ENCODE measurements at places on chromosomes 7 and 10.

GRCh38 chr10:33240931-33241330, 93.5 kb downstream of the NRP1 start:
- no peak for DNase-seq

DNA sequence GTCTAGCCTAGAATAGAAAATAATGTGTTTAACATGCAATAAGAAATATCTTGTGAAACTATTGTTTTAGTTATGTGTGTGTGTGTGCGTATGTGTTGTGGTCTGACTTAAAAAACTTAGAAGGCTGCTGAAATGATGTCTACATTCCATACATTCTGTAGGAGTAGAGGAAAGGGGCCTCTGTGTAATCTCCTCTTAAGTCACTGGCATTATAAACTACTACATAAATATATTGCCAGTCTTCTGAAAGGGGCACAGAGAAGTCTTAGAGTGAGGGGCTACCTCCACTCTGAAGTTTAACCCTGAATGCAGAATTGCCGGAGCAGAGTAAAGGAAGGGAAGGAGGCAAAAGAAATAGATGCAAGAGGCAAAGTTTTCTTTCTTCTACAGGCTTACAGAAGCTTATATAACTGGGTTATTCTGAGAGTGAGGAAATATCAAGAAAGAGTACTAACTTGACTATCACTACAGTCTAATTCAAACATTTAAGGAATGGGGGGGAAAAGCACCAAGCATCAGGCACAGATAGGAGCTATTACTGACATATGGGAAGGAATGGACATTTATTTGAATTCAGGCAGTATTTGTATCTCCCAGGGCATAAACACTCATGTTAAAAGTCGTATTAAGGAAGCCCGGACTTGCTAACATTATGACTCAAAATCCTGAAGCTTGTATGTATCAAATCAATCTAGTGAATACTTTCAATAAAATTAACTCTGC, 75.7 kb downstream of the DNAJC1 start:
- no peak for DNase-seq

DNA sequence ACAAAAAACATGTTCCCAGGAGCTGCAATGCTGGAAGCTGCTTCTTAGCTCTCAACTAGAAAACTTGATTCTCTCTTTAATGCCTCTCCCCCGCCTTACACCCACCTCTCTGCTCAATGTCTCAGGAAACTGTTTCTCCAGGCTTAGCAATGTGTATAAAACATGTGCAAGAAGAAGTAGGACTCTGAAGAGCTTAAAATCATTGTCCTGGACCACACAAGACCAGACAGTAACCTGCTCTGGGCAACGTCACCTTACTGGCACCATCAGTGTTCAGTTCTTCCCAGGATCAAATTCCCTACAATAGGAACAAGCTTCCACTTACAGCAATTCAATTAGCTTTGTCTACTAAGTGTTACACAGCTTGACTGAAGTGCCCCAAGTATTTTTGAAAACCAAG, 104.9 kb downstream of the RAPGEF5 start:
- DNase-seq = no peak

DNA sequence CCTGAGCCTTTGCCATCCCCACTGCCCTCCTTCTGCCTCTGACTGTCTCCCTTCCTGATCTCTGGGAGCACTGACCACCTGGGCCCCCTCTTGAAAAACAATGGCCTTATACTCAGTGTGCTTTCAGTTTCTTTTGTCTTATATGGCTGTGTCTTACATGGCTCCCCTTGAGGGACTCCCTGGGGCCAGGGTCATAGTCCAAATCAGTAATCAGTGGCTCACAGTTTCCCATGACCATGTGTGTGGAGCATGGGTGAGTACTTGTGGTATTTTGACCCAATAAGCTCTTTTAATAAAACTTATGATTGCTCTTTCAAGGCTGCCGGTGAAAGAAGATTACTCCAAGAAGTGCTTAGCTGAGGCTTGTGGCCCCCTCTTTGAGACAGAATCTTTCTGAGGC, 62.4 kb upstream of the PCBD1 start:
- no peak for DNase-seq

GRCh38 chr7:130356121-130356875, 11.7 kb downstream of the CPA5 start:
- no peak for DNase-seq

GRCh38 chr7:114419441-114420272, 5.0 kb downstream of the FOXP2 start:
- no peak for DNase-seq

DNA sequence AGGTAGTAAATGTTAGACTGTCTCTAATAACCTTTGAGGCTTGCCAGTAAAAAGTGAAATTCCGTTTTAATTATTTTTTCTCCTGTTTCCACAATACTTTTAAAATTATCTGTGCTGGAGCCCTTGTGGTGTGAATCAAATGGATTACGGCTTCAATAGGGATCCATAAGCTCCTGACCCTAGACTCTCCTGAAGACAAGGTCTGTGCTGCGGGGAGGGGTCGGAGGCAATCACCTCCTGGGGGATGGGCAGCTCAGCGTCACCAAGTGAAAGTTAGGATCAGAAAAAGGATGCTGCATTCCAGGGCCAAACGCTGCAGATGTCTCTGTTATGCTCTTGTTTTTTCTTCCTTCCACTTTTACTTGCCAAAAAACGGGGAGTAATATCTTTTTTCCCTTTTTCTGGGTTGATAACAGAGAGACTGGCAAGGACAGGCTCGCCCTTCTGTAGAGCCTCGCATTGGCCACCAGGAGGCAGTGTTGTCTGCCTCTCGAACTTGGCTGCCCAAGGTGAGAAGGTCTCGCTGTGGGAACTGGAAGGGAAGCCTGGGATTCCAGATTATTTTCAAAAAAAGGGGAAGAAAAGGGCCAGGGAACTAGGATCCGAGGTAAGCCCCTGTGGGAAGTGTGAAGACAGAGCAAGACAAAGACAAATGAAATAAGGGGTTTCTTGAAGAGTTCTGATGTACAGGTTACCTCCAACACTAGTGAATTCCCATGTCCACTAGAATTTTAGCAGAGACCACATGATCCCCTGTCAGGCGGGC, 621.9 kb downstream of the ACTR3B start:
- DNase-seq = no peak

DNA sequence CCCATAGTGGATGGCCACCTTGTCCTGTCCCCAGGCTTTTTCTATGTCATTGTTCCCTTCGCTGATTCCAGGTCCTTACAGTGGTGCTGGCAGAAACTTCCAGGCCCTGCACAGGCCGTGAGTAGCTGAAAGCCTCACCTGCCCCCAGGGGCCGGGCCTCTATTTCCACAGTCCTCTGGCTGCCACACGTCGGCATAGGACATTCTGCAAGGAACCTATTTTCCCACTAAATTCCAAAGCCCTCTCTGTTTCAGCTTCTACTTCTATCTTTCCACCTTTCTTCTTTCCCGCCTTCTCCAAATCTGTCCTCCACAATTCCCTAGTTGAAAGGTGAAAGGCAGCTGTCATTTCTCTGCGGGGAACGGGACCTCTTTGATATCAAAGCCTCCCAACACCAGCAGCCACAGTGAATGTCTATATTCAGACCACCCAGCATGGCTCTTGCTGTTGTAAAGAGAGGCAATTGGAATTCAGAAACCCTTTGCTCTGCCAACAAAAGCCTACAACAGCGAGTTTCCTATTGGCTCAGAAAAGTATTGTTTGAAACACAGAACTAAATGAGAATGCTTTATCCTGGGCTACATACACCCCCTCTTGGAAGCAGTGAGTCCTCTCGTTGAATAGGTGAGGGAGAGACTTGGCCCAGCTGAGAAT, 607.7 kb downstream of the GALNT17 start:
- DNase-seq = no peak

GRCh38 chr10:26738301-26738911, 40.9 kb downstream of the PDSS1 start:
- no peak for DNase-seq

- no peak for DNase-seq
Measured at GRCh38 chr10:7054915-7055314, 355.9 kb downstream of the SFMBT2 start.

GRCh38 chr7:135525426-135525825, 15.5 kb upstream of the CNOT4 start:
- no peak for DNase-seq

GRCh38 chr10:6402349-6402709, 177.7 kb downstream of the PRKCQ start:
- no peak for DNase-seq

DNA sequence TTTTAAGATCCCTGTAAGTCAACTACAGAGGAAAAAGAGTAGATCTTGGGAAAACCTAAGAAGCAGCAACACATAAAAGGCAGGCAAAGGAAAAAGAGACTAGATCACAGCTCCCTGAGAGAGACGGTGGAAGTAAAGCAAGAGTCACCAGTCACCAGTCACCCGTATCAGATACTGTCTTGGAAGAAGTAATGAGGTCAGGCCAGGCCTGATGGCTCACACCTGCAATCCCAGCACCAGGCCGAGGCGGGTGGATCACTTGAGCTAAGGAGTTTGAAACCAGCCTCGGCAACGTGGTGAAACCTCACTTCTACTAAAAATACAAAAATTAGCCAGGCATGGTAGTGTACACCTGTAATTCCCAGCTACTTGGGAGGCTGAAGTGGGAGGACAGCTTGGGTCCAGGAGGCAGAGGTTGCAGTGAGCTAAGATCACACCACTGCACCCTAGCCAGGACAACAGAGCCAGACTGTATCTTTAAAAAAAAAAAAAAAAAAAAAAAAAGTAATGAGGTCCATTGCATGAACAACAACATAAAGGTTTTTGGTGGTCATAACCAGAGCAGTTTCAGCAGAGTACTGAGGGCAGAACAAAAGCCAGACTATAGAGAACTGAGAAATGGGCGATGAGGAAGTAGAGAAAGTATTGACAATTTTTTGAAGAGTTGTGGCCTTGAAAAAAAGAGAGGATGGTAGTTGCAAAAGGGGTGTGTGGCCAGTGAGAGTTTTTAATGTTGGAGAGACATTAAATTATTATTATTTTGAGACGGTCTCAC, 16.9 kb downstream of the ZNF713 start:
- DNase-seq = no peak
